ENCODE measurements at places on chromosomes 5 and 9.

- no peak for DNase-seq
These were observed 555.3 kb upstream of the ZNF462 start for GRCh38 chr9:106307670-106308069.

DNA sequence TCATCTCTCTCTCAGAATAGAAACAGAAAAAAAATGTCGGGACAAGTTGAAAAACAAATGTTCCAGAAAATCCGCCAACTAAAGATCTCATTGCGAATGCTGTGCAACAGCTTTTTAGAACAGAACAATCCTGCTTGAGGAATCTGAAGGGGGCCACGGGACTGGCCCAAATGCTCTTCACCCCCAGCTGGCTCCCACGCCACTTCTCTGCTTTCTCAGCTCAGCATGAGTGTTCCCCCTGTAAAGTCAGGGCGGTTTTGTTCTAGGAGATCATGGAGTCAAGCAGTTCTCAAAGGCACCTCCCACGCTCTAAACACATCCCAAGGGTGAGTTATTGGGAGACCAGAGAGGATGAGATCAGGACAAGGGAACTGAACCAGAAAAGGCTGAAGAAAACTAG, 31.5 kb downstream of the DIRAS2 start:
- DNase-seq = no peak

GRCh38 chr9:18438300-18438925, 35.5 kb upstream of the ADAMTSL1 start:
- DNase-seq = no peak

DNA sequence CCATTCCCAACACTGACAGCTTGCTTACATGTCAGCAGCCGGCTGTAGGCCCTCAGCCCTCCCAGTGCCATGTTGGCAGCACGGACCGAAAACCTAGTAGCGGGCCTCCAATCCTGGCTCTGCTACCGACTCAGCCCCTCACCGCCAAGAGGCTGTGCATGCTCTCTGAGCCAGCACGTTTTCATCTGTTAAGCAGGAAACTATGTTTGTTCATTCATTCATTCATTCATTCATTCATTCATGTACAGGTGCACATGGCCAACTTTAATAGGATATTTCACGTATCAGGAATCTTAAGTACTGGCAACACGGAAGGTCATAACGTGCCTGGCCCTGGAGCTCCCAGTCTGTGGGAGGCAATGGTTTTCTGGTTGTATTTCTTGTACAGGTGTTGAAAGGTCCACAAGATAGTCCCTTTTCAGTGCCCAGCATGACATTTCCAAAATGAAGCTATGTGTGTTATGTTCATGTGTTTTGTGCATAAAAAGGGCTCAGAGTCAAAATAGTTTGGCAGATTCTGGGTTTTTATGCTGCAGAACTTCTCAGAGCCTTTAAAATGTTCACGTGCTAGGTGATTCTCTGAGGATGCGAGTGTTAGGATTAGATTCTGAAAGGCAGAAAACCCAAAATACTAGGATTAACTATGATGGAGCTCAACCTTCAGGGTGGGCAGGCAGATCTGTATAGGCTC, 17.7 kb downstream of the SUSD3 start:
- no peak for DNase-seq

DNA sequence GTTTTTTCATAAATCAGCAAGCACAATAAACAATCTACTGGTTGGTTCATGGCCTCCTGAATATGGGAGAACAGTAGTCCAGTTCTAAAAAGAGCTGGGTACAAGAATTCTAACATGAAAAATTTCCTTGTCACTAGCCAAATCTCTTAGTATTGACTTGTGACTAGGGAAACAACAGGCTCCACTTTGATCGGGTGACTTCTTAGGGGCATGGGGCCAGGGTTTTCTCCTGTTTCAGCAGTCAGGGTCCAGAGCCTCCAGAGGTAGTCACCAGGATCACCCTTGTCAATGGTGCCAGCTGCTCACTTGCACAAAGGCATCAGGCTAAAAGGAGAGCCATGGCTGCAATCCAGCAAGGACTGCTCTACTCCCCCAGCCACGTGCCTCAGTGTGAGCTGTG, 38.1 kb downstream of the LPAR1 start:
- DNase-seq = no peak

GRCh38 chr9:91098203-91098850, 263.4 kb downstream of the AUH start:
- no peak for DNase-seq

- DNase-seq = no peak
These were observed 377.6 kb downstream of the DNAH5 start for GRCh38 chr5:13566871-13567339.

DNA sequence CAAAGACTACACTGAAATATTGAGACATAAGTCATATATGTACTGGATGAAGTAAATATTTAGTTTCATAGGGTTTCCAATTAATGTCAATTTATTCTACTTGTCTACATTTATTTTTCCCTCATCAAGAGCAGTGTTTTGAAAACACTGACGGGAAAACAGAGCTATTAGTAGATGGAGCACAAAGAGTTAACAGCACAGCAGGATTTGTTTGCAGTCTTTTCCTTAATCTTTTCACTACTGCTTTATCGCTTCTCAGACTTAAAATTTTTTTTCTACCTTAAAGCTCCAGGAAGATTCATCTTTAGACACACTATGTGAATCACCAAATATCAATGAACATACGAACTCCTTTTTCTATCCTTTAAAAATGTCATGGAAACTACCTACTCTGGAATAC, 25.6 kb downstream of the PGGT1B start:
- no peak for DNase-seq

GRCh38 chr5:77424921-77425320, 67.2 kb downstream of the WDR41 start:
- no peak for DNase-seq

DNA sequence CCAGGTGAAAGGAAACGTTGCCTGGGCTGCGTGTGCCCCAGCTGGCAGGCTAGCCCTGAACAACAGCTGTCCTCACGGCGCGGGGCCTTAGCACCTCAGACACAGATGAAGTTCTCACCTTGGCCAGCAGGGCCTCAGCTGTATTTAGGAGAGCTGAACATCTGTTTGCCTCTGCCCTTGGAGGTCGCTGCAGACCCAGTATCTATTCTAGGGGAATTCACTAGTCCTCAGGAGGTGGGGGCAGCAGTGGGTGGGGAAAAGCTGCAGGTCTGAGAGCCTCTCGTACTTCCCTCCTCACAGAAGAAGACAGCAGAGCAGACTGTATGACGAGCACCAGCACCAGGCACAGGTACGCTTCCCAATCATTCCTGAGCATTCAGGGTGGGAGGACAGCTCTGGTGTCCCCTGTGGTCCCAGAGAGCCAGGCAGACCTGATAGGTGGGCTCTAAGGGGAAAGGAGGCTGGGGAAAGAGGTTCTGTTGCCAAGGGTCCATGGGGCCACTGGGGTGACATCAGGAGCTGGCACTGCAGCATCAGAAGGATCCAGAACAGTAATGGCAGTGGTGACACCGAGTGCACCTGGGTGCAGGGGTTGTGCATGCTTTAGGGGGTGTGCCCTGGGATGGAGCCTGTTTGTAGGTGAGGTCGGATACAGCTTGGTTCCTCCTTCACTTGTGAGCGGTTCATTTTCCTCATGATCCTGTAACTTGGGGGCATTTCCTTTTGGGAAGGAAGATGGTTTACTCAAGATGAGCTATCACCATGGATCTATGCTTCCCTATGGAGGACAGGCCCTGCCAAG, 13.8 kb downstream of the CD74 start:
- DNase-seq = no peak

DNA sequence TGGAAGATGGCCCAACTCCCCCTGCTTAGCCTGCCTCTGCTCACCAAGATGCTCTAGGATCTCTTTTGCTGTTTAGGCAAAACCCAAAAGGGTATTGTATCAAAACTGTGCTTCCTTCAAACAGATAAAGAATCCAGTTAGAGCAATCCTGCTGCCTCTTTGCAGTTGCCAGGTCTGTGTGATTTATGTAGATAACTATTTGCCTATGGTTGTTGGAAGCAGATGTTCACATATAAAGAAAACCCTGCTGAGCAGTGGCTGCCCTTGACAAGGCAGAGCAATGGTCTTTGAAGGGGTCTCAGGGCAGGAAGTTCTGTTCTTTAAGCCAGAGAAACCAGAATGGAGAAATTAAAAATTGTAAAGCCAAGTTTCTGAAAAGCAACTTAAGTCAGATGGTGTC, 68.6 kb downstream of the LRRC70 start:
- DNase-seq = no peak

DNA sequence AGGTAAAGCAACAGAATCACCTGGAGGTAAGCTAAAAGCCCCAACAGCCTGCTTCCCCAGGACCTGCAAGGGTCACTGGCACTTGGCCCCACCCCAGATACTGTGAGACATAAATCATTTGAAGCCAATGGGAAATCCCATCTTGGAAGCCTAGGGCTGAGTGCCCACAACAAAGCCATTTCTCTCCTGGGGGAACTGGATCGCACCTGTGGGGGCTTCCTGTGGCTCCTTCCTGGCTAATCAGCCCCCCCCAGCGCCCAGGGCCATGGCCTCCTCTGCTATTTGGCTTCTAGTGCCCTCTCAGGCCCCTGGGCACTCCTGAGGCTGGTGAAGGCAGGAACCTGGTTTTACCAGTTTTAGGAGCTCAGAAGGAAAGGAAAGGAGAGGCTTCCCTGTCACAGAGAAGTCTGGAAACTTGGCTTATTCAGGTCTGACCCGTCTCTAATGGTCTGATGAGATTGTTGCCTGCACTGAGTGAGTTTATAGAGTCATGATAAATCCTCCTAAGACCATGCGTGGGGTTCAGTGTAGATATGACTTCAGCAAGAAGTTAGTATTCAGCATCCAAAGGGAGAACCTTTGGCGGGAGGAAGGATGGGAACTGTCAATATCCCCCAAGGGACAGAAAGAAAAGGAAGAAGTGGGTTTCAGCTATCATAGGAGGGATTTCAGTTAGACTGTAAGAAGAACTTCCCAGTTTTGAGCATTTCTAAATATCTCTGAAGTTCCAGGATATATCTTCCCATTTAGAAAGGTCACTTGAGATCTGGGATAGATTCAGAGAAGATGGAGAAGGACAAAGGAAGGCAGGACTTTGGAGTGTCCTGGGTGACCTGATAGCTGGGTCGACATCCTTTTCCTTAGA, 1.2 kb downstream of the KCNMB1 start:
- no peak for DNase-seq

- DNase-seq = no peak
These were observed 9.9 kb downstream of the SH3RF2 start for GRCh38 chr5:145946112-145946861.

DNA sequence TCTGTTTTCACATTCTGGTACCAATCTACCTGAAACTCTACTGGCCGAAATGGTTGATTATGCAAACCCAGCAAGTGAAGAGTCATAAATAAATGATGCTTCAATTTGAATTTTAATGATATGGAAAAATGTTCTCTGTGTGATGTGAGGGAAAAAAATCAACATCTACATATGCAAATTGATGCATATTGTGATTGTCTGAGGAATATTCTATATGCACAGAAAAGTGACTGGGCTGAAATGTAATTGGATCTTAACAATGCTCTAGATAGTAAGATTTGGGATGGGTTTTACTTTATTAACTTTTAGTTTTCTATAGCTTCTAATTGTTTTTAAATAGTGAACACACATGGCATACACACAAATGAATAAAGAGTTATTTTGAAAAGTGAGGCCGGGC, 25.0 kb upstream of the SLC9A3 start:
- DNase-seq = no peak

DNA sequence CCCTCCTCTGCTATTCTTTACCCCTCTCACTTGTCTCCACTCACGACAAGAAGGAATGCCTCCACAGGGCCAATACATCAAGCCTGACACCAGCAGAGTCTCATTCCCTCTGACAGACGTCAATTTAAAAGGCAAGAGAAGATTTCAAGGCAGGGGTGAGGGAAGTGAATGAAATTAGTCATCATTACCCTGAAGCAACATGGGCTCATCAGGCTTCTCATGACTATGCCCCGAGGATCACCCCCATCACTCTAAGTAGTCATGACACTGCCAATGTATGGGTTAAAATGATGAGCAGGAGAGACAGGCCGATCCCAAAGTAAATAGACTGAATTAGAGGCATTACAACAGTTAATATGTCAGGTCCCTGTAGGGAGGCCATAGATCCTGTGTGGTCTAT, 504.4 kb downstream of the TLE4 start:
- DNase-seq = no peak

DNA sequence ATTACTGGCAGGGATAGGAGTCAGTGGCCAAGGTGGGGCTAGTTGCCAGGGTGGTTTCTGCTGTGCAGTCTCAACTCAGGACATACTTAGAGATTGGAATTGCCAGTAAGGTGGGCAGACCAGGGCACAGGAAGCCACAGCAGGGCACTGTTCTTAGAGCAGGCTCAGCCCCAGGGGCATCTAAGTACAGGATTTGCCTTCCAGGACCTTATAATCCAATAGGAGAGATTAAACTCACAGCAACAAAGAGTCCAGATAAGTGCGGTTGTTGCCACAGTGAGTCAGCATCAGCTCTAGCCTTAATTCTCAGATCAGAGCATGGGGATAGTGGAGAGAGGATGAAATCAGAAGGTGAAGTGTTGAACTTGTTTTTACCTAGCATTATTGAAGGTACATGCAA, 265.8 kb upstream of the TRPC7 start:
- DNase-seq = no peak

Data from stimulated activated CD8-positive, alpha-beta memory T cell treated with anti-CD3 and anti-CD28 coated beads, Interleukin-2, amount 100 ng/mL, for 1 hour (primary cell).